Mesothelial cell of epicardium (in vitro differentiated cells): ENCODE measurements at places on chromosomes 2 and 18. TPM values are rescaled to one million over a fixed set of nuclear protein-coding genes. Genes with fewer than 3 reads are reported as not detected.
A peak's percentile ranks its signal among the peaks of the same experiment; 100 is the strongest.

DNA sequence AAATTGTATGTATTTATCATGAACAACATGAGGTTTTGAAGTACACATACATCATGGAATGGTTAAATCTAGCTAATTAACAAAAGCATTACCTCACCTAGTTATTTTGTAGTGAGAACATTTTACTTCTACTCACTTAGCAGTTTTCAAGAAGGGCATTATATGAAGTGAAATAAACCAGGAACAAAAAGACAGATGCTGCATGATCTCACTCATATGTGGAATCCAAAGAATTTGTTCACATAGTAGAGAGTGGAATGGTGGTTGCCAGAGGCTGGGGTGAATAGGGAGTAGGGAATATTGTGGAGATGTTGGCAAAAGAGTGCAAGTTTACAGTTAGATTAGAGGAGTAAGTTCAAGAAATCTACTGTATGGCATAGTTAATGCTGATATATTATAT, 292.0 kb downstream of the ASXL3 start:
- no peak overlapping the region for H3K4me3 ChIP-seq
- no peak for DNase-seq
- H3K27me3 ChIP-seq, result no peaks in the 10 kb centered on the region
- H3K4me1 ChIP-seq, result peaks cover 9% of the 10 kb centered on the region

DNA sequence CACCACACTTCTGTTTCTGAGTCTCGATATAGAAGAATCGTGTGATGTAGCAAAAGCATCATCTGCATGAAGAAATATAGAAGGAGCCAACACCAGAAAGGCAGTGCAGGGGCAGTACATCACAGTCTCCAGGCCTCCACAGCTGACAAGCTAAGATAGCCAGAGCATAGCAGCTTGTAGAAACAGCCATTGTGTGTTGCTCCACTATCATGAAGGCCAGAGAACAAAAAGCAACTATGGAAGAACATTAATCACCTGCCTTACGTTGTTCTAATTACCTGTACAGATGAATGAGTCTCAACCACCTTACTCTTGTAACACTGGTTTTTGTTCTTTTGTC, 129.0 kb downstream of the RND3 start:
- no peaks in the 10 kb centered on the region for H3K36me3 ChIP-seq
- no peak for DNase-seq
- no peaks in the 10 kb centered on the region for H3K4me1 ChIP-seq
- H3K27me3 ChIP-seq, result no peaks in the 10 kb centered on the region

GRCh38 chr2:112706170-112706664, 14.6 kb upstream of the NT5DC4 start:
- no peak overlapping the region for H3K27ac ChIP-seq
- H3K4me1 ChIP-seq, result peaks cover 4% of the 10 kb centered on the region
- peaks cover 7% of the 10 kb centered on the region for H3K27me3 ChIP-seq
- H3K36me3 ChIP-seq, result no peaks in the 10 kb centered on the region
- no peak for DNase-seq

DNA sequence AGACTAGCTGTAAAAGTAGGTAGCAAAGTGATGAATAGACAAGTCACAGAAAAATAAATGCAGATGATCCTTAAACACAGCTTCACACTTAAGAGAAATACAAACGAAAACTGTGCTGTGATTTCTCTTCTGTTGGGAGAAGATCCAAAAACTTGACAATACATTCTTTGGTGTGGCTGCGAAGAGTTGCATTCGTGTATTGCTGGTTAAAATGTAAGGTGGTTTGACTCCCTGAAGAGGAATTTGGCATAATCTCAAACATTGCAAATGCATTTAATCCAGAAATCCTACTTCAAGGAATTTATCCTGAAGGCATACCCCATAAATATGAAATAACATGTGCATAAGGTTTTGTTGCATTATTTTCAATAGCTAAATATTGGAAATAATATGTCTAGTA, 7.1 kb downstream of the CCNYL1 start:
- H3K27me3 ChIP-seq, result no peaks in the 10 kb centered on the region
- no peak for DNase-seq
- no peak overlapping the region for H3K4me3 ChIP-seq
- peaks cover 1% of the 10 kb centered on the region for H3K36me3 ChIP-seq
- H3K4me1 ChIP-seq, result peaks cover 10% of the 10 kb centered on the region

DNA sequence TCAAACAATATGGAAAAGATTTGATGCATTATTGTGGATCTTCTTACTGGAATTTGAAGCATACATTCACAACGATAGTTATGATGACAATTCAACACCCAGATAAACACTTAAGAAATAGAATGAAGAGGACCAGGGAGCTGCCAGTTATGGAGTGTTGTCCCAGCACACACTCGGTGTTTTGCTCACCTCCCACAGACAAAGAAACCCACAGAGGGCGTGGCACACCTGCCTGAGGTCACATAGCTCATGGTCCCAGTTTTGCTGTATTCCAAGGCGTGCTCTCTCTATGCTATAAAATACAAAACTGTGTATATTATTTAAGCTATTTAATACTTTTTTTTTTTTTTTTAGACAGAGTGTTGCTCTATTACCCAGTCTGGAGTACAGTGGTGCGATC, 31.1 kb downstream of the EFR3B start:
- H3K4me1 ChIP-seq, result peaks cover 22% of the 10 kb centered on the region
- H3K27ac ChIP-seq, result no peak overlapping the region
- no peak for DNase-seq
- H3K36me3 ChIP-seq, result peaks cover 5% of the 10 kb centered on the region
- no peak overlapping the region for H3K4me3 ChIP-seq

GRCh38 chr2:203451689-203452088, 83.4 kb downstream of the RAPH1 start:
- peaks cover 7% of the 10 kb centered on the region for H3K36me3 ChIP-seq
- H3K27me3 ChIP-seq, result no peaks in the 10 kb centered on the region
- DNase-seq, result no peak
- peaks cover 20% of the 10 kb centered on the region for H3K4me1 ChIP-seq

- no peak overlapping the region for H3K27ac ChIP-seq
- DNase-seq, result no peak
- H3K27me3 ChIP-seq, result no peaks in the 10 kb centered on the region
- no peak overlapping the region for H3K4me3 ChIP-seq
Measured at GRCh38 chr2:55093381-55093780, 43.1 kb upstream of the RTN4 start.

The UGT1A1 gene
- not detected in 3 replicates for total RNA-seq

The CTLA4 gene
- not detected in 3 replicates for total RNA-seq

- H3K4me1 ChIP-seq, result no peaks in the 10 kb centered on the region
- peaks cover 3% of the 10 kb centered on the region for H3K36me3 ChIP-seq
- no peaks in the 10 kb centered on the region for H3K27me3 ChIP-seq
- no peak overlapping the region for H3K27ac ChIP-seq
Measured at GRCh38 chr2:7108792-7109532, 191.8 kb downstream of the RNF144A start.

DNA sequence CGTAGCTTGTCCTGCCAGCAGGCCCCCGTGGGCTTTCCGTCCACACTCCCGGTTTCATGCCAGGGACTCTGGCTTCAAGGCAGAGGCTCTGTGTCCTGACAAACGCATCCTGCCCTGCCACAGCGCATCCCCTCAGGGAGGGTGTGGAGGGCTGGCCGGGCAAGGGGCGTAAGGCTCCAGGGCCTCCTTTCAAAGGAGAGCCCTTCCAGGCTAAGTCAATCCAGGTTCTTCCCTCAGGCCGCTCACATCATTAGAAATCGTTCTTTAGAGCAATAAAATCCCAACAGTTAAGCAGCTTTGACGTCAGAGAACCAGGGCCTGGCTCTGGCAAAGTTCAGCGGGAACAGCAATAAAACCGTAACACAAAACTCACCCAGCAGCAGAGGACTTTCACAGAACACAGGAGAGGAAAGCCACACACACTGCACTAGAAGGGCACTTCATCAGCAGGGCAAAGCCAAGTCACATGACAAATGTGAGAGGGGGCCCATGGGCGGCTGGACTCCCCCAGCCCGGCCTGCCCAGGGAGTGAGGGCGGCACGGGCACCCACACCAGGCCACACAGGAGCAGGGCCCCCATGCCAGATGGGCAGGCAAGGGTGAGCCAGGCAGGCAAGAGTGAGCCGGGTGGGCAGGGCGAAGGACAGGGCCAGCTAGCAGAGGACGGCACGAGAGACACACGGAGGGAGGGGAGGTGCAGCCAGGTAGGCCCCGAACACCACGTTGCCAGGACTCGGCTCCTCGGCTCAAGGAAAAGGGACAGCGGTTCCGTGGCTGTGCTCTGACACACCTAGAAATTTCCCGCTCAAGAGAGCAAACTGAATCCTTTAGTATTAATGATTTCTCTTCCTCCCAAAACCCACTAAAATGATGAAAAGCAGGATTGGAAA, 52.0 kb downstream of the HDAC4 start:
- peak overlapping the region; percentile 70 for H3K27ac ChIP-seq
- H3K4me3 ChIP-seq, result no peak overlapping the region
- H3K27me3 ChIP-seq, result no peaks in the 10 kb centered on the region
- DNase-seq, result no peak

DNA sequence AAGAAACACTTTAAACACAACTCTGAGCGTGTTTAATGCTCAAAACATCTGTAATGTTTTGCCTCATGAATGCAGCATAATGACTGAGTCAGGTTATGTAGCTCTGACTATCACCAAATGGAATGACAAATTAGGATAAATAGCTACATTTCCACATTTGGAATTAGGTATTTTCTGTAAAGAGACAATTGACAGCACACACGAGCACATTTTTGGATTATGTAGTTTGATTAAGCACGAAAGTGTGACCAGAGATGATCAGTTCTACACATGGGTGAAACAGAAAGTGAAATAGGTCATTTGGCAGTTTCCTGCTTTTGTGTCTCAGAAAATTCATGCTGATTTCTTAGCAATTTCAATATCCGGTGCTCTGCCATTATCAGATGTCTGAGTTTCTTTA, 29.0 kb downstream of the LPIN1 start:
- H3K36me3 ChIP-seq, result peaks cover 32% of the 10 kb centered on the region
- no peak overlapping the region for H3K27ac ChIP-seq
- no peak overlapping the region for H3K4me3 ChIP-seq
- H3K27me3 ChIP-seq, result no peaks in the 10 kb centered on the region

The SCN7A gene
- total RNA-seq, result 2.2 to 2.6 TPM (median 2.5 TPM) in 3 replicates

DNA sequence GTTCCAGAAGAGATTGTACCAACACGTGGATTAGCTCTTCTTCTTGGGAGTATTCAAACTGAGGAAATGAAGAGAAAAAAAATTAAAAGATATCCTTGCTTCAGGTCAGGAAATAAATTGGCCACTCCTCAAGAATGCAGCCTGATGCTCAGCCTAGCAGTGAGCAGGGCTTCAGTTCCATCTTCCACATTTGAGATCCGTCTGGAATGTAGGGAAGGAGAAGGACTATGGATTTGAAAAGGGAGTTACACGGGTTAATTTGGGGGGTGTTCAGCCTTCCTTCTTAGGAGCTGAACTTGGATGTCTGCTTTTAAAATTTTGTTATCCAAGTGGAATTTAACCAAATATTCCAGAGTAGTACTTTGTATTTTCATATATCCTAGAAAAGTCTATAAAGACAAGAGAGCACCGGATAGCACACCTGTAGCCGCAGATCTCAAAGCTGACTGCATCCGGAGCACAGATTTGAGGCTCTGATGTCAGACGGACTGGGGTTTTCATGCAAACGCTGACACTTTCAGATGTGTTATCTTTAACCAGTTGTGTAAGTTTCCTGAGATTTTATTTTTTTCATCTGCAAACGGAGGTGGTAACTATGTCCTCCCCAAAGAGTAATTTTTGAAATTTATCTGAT, 99.3 kb downstream of the COPS8 start:
- peaks cover 27% of the 10 kb centered on the region for H3K4me1 ChIP-seq
- no peak for DNase-seq
- H3K27me3 ChIP-seq, result no peaks in the 10 kb centered on the region

GRCh38 chr18:8106603-8107002, 502.6 kb upstream of the RAB12 start:
- peaks cover 19% of the 10 kb centered on the region for H3K36me3 ChIP-seq
- H3K4me3 ChIP-seq, result no peak overlapping the region
- no peak for DNase-seq
- H3K27ac ChIP-seq, result no peak overlapping the region

GRCh38 chr2:140457483-140457882, 1673.3 kb downstream of the LRP1B start:
- peaks cover 25% of the 10 kb centered on the region for H3K4me1 ChIP-seq
- H3K36me3 ChIP-seq, result no peaks in the 10 kb centered on the region
- H3K27ac ChIP-seq, result peak overlapping the region; percentile 9
- no peak for DNase-seq

- H3K4me1 ChIP-seq, result peaks cover 37% of the 10 kb centered on the region
- peak overlapping the region; percentile 72 for H3K27ac ChIP-seq
- peak; percentile 73 for DNase-seq
Measured at GRCh38 chr2:241272303-241273209, 42.9 kb downstream of the HDLBP start.

The GRB14 gene
- total RNA-seq, result 11.6 to 13.6 TPM (median 12.3 TPM) in 3 replicates

GRCh38 chr2:180842461-180842860, 137.9 kb upstream of the UBE2E3 start:
- no peak overlapping the region for H3K4me3 ChIP-seq
- no peak for DNase-seq
- no peak overlapping the region for H3K27ac ChIP-seq

The CIB4 gene
- not detected in 3 replicates for total RNA-seq

DNA sequence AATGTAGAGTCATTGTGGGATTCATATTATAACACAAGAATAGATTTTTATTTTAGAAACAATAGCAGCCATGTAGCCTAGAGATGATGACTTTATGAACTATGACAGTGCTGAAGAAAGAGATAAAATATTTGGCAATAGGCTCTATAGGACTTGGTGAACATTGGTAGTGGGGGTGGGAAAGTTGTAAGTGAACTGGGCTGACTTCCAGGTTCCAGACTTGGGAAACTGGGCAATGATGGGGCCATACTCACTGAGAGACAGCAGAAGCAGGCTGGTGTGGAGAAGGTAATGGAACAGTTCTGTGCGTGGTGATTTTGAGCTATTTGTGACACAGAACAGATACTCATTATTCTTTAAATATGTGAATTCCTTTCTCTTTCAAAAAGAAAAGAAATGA, 470.3 kb upstream of the HNRNPA3 start:
- H3K27ac ChIP-seq, result no peak overlapping the region
- DNase-seq, result no peak
- H3K36me3 ChIP-seq, result no peaks in the 10 kb centered on the region

- no peaks in the 10 kb centered on the region for H3K27me3 ChIP-seq
- no peak overlapping the region for H3K4me3 ChIP-seq
- peak overlapping the region; percentile 87 for H3K27ac ChIP-seq
- H3K36me3 ChIP-seq, result no peaks in the 10 kb centered on the region
- no peak for DNase-seq
- peaks cover 57% of the 10 kb centered on the region for H3K4me1 ChIP-seq
Measured at GRCh38 chr2:12534646-12535263, 182.0 kb upstream of the TRIB2 start.

The SPATA3 gene
- not detected in 3 replicates for total RNA-seq

The NPPC gene
- 0.72 to 0.80 TPM (median 0.73 TPM) in 3 replicates for total RNA-seq

The LAMA1 gene
- total RNA-seq, result 91.4 to 99.8 TPM (median 93.7 TPM) in 3 replicates

GRCh38 chr2:190156530-190157212, 94.1 kb upstream of the MSTN start:
- DNase-seq, result no peak
- no peak overlapping the region for H3K27ac ChIP-seq
- H3K36me3 ChIP-seq, result no peaks in the 10 kb centered on the region
- no peaks in the 10 kb centered on the region for H3K4me1 ChIP-seq
- no peaks in the 10 kb centered on the region for H3K27me3 ChIP-seq
